ENCODE measurements at places on chromosomes 4 and X.

DNA sequence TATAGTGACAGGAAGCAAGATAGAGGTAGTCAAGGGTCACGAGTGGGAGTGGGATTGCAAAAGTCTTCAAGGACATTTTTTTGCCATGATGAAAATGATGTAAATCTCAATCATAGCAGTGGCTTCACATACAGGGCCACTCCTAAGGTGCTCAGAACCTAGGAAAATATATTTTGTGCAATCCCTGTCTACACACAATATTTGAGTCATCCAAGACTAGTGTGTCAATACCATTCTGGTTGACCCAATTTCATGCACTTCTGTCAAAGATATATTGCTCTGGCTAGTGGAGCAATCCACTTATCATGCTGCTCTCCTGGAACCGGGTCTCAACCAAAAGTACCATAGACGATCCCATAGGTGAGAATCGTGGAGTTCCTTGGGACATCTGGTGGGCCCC, 24.2 kb upstream of the XPNPEP2 start:
- no peak for DNase-seq

DNA sequence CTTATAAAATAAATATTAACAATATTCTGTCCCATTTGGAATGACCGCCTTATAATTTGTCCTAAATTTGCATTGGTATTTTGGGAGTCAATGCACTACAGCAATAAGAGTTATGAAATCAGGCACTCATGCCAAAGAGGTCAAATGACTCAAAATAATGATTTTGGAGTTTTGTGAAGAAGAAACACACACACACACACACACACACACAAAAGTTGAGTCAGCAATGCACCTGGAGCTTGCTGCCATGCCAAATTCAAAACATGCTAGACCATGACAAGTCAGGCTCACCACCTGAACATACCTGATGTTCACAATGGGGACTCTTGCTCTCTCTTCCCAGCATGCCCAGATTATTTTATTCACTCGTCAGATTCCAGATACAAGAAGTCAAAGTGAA, 56.7 kb downstream of the PROM1 start:
- DNase-seq = no peak

- DNase-seq = no peak
These were observed 213.1 kb upstream of the HDX start for GRCh38 chrX:84715315-84715714.

DNA sequence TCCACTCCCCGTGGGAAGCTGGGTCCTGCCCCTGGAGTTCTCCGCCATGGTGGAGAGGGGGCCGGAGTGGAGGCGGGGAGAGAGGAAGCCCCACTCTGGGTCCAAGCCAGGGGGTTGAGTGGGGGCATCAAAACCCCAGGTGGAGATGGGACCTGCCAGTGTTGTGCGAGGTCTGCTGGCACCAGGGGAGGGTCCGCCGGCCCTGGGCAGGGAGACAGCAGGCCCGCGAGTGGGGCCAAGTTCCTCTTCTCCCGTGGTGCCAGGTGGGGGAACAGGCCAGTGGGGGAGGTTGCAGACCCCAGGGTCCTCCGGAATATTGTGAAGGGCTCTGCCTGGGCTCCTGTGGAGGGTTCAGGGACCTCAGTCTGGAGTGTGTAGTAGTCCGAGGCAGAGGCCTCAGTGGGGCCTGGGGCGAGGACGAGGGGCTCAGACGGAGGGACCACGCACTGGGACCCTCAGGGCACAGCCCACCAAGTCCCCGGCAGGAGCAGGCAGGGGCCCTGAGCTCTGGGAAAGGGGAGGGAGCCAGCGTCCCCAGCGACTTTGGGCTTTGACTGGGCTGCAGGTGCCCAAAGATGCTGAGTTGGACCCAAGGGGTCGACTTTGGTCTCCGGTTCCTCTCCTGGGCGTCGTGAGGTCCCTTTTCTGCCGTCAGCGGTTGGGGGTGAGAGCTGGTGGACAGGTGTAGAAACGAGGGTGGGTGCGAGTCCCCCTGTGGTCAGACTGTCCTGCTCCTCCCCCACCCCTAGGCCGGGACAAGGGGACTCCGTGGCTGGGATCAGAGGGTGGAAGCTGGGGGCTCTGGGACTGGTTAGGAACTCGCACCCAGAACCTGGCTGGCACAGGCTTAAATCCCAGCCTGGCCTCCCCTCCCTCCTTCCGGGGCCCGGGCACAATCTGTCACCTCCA, 43.8 kb upstream of the NKX1-1 start:
- DNase-seq = no peak

DNA sequence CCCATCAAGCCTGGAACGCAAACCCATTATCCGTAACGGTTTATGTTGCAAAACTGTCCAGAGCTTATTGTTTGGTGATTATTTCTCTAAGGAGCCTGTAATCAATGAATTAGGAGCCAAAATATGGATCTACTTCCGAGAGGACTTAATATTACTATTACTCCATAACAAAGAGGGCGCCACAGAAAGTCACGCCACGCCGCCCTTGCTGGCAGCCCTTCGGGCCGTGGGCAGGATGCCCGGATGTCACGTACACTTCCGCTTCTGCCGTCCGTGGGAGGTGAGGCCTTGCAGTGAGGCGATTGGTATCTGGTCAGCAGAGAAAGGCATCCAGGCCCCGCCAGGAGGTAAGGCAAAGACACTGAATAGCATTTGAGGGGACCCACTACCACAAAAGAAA, at the start of gene MAGEB10:
Gene MAGEB10, plus strand, starts transcription at position 301 of the 400 bp plus-strand sequence. CDS start 13,317 bp downstream, outside the sequence.
- DNase-seq = no peak

GRCh38 chr4:39730072-39730471, 32.1 kb downstream of the UBE2K start:
- no peak for DNase-seq

DNA sequence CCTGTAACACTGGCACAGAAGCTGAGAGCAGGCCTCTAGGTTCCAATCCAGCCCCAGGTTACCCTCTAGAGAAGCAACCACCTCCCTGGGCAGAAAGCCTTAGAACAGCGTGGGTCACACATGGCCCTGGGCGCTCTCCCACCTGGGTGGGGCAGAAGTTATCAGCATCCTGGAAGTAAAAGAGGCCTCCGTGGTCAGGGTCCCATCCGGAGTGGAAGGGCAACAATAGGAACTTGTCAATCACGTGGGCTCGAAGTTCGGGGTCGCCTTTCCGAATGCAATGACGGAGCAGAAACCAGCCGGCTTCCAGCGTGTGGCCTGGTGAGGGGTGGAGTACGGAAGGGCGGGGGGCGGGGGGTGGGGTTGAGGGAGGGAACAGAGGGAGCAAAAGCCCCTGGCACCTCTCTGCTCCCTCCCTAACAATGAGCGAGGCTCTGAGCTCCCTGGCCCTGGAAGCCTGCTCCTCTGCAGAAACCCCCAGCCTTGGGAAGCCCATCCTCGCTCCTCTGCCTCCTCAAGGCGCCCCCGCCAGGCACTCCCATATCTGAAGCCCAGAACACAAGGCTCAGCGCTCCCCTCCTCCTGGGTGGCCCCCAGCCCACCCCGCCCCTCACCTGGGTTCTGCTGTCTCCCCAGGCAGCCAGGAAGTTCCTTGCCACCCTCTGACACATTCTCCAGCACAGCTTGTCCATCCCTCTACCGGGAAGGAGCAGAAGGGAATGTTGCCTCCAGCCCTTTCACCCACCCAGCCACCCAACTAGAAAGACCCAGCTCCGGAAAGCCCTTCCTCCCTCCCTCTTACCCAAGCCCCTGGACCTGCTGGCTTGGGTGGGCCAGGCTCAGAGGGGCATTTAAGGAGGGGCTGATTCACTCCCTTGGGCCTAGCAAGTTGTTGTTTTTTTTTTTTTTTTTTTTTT, 2.8 kb downstream of the RENBP start:
- DNase-seq = no peak

DNA sequence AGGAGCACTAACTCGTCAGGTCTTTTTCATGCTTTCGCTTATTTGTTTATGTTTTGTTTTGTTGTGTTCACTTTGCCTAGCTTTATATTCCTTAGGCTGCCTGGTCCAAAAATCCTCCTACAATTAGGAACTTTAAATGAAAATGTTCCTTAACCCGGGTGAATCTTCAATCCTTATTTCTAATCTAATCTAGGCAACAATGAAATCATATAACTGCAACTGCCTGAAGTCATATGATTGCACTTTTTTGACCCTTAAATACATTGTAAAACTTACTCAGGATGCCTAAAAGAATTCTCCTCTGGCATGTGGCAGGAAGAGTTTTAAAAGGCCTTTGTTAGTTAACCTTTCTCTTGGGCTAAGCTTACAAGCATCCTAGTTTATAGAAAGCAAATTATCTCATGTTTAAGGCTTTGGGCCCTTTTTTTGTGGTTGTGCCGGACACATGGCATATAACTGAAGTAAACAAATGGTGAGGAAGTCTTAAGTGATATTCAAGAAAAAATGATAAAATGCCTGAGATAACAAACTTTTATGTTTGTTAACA, 279.4 kb downstream of the FAT4 start:
- no peak for DNase-seq

DNA sequence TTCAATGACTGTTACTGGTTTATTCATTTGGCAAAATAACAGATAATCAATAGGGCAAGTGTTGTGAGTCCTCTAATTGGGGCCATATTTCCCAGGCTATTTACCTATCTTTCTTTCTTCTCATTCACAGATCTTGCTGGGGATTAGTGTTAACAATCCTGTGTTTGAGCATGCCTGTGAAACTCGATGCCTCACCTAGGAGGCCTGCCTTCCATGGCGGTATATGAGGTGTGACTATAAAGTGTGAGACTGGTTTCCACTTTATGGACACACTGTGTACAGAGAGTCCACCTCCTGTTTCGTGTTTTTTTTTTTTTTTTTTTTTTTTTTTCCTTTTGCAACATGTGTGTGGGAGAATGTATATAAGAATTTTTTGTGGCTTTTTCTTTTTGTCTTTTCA, 199.3 kb downstream of the BMPR1B start:
- DNase-seq = no peak

DNA sequence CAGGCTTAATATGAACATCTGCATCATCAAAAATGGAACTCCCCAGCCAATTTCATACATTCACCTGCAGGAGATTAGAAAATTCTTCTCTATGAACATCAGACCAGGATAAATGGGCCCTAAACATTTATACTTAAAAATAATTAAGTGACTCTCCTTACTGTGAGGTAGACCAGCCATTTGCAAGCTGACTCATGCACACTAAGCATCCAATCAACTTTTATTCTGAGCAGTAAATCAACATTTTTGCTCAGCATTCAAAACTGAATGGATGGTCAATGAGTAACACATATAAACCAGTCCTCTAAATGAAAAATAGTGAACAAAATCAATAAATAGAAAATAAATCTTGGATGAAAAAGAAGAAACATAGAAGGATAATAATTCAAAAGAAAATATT, 19.9 kb upstream of the PCDH10 start:
- DNase-seq = no peak

DNA sequence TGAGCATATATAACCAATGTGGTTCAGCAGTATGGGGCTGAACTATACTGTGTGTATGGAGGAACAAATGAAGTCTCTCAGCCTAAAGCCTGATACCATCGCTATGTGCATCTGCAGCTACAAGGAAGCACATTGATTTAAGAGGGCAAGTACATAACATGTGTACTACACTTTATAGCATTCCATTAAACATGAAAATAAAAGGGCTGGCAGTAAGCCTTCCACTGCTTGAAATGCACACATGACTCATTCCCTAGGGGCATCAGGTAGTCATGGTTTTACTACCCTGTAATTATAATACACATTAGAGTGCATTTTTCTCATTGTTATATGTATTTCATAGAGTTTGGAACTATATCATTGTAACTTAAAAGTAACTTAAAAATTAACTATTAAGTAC, 51.2 kb downstream of the SMARCA1 start:
- DNase-seq = no peak

GRCh38 chr4:140054861-140055260, 99.1 kb downstream of the MAML3 start:
- DNase-seq = no peak

- no peak for DNase-seq
These were observed 809 bp downstream of the ZFP92 start for GRCh38 chrX:153411988-153412574.

GRCh38 chr4:25852103-25852502, 10.7 kb downstream of the SEL1L3 start:
- no peak for DNase-seq

DNA sequence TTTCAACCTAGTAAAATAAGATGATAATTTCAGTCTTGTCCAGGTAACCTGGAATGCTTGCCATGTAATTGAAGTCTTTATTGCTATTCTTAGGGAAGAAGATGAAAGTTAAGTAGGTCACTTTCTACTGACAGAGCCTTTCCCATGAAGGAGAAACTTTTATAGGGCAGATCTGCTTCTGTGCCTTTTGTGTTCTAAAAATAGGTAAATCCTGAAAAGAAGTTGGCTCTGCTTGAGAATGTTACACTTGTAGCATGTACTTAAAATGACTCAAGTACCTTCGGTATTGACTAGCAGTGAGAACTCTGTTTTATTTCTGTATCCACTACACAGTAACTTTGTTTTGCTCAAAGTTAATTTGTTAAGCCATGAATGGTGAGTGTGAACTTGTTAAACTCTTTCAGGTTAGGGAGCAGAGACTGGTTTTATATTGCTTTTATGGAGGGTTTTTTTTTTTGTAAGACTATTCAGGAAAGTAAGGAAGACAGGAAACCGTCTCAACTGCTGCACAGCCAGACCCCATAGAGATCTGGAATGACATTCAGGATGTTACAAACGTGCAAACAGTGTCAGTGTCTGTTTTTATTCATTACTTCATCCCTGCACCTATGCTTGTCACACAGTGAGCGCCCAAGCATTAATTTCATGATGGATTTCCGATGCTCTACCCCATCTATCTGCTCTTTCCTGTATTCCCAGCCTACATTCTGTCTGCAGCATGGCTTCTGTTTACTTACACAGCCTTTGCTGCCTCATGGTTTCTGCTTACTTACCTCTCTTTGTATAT, 53.0 kb downstream of the SEPTIN11 start:
- no peak for DNase-seq

- DNase-seq = no peak
These were observed 47.6 kb downstream of the CRMP1 start for GRCh38 chr4:5845035-5845905.

- no peak for DNase-seq
These were observed 18.6 kb upstream of the ADRA2C start for GRCh38 chr4:3747581-3747904.

- no peak for DNase-seq
These were observed 4.7 kb downstream of the MGARP start for GRCh38 chr4:139275281-139275735.

GRCh38 chr4:78754872-78755271, 21.3 kb upstream of the BMP2K start:
- DNase-seq = no peak
